ENCODE measurements at places on chromosomes 2 and 18.

DNA sequence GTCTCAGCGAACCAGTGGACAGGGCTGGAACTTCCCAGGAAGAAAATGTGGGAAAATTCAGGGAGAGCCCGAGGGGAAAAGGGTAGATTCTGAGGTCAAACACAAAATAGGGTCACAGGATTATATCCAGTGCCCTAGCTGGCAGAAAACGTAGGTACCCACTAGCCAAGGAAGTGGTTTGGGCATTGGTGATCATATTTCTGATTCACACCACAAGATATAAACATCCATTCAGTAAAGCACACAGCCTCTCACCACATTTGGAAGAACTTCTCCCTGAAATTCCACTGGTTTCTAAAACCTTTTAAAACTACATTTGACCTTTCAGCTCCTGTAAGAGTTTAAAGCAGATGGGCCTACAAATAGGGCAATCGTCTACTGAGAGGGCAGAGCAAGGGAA, 186.9 kb downstream of the TTC32 start:
- DNase-seq: no peak

DNA sequence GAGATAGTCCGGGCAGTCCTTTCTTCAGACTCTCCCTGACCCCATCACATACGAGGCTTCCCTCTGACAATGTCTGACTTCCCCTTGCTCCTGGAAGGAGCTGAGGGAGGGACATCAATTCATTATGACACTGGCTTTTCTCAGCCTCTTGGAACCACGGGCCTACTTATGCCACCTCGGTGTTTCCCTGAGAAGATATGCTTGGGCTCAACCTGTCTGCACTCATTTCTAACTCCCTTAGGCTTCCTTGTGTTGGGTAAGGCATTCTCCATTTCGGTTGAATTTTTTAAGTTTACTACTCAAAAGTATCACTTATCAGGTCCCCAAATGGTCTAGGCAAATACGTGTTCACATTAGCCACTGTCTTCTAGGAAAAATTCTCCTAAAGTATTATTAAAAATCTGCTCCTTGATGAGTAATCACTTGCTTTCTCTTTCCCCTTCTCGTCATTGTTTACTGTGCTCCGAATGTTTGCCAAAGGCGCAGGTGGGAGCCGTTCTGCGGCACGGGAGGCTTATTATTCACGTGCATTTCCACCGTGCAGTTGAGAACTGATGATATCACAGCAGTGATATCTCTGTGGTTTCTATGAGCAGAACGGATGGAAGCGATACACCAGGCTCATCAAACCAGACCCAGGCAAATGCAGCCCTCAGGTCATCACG, 33.1 kb downstream of the ARL4C start:
- no peak for DNase-seq

GRCh38 chr2:145199827-145200706, 680.1 kb upstream of the ZEB2 start:
- no peak for DNase-seq

DNA sequence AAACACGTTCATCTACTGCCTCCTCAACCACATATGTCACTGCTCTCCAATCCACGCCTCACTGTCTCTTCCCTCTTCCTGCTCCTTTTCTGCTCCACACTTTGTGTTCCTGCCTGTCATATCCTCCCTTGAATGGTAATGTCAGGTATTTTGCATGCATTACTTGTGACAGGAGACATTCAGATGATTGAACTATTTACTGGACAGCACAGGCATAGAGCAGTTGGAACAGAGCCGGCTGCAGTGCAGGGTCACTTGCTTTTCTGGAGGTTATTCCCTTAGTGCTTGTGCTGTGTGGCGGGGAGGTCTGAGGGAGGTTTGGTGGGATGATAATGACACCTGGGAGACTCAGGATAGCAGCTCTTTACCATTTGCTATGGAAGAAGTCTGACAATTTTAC, 93.8 kb downstream of the LTBP1 start:
- DNase-seq: no peak

GRCh38 chr18:42113529-42114191, 158.6 kb downstream of the PIK3C3 start:
- no peak for DNase-seq

DNA sequence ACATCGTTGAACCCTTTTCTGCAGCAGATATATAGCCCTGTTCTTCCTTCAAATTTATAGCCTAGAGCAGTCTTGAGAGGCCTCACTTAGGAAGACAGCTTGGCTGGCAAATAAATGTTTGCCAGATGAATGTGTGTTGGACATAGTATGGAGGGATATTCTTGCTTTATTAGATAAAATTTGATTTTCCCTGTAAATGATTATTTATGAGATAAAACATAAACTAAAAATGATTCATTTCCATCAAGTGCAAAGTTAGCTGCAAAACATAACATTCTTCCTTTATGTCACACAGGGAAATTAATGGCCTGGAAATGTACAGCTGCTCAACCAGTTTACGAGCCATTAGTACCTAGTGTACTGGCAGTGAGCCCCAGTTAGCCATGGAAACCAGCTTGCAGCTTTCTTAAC, 82.5 kb downstream of the LIMS1 start:
- no peak for DNase-seq

DNA sequence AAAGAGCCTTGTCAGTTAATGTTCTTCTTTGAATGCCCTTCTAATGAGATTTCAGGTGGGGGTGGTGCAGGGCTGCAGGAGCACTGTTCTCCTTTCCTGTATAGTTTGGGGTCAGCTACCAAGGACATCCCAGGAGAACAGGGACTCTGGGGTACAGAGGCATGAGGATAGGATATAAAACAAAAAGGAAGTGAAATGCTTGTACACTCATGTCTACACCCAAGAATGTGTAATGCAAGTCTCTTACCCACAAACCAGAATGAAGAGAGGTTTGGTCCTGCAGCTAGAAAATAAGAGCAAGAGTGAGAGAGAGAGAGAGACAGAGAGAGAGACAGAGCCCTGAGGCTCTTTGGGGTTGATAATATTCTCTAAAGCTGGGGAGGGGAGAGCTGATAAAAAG, 151.8 kb upstream of the KCTD1 start:
- DNase-seq: no peak

- DNase-seq: peak; percentile 64
Measured at GRCh38 chr2:202278944-202279343, 13.4 kb downstream of the NOP58 start.

- DNase-seq: no peak
Measured at GRCh38 chr18:48882379-48882778, 68.4 kb downstream of the SMAD7 start.

All from GM23338 (cell line).